ENCODE measurements at places on chromosomes 2 and 18.

GRCh38 chr2:95208106-95208505 is 785 bp downstream of the ZNF892 start:
- DNase-seq, result no peak

- no peak for DNase-seq
Observed at GRCh38 chr2:230874456-230874855, 9.7 kb downstream of the ITM2C start.

DNA sequence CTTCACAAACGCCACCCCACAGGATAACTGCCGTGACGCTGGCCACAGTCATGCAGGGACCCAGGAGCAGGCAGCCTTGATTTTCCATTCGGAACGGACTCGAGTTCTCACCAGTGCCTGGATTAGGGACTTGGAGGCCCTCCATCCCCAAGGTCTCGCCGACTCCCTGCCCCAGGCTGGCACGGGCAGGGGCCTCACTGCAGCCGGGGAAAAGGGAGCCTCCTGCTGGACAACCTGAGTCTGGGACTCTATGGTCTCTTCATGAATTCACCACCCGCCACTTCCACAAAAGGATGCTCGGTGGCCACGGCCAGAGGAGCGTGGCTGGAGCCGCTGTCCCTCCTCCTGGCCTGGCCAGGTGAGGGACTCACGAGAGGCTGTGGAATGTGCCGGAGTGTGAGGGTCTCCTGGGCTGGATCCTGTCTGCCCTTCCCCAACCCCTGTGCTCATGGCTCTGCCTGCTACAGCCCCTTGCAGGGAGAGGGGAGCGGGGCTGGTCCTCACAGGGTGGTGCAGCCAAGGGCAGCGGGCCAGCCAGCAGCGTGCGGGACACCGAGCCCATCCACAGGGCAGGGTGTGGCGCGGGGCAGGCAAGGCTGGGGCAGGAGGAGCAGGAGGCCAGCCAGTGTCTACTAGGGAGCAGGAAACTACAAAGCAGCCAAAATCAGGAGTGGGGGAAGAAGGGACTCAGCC is 42.3 kb downstream of the AQP12A start:
- no peak for DNase-seq

GRCh38 chr2:83817511-83817910 is 641.6 kb downstream of the SUCLG1 start:
- no peak for DNase-seq

GRCh38 chr18:22503803-22504202 is 86.1 kb upstream of the CTAGE1 start:
- DNase-seq, result no peak

GRCh38 chr18:78857314-78858150 is 122.1 kb upstream of the SALL3 start:
- no peak for DNase-seq

- no peak for DNase-seq
Observed at GRCh38 chr2:120352696-120353590, 7.0 kb downstream of the INHBB start.
